ENCODE measurements at places on chromosomes 16 and 17.

DNA sequence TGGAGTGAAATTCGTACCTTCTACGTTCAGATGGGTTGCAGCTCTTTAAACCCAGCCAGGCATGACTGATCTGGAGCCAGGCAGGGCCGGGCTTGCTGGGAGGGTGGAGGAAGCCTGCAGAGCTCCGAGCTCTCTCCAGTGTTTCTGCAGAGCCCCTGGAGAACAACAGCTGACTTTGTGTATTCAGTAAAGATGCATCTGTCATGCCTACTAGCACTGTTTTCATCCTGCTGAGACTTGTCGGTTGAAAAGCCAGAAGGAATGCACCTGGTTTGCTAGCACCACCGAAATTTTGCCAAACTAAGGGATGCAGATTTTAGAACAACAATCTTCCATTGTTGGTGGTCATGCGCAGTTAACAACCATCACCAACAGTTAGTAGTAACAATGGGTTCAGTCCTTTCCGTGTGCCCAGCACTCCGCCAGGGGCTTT lies 22.4 kb upstream of the SCNN1B start:
- no peak for DNase-seq

GRCh38 chr16:9119795-9120194 lies 28.4 kb downstream of the HAPSTR1 start:
- no peak for DNase-seq

GRCh38 chr16:81817789-81818567 lies 38.9 kb downstream of the PLCG2 start:
- peak; percentile 72 for DNase-seq

DNA sequence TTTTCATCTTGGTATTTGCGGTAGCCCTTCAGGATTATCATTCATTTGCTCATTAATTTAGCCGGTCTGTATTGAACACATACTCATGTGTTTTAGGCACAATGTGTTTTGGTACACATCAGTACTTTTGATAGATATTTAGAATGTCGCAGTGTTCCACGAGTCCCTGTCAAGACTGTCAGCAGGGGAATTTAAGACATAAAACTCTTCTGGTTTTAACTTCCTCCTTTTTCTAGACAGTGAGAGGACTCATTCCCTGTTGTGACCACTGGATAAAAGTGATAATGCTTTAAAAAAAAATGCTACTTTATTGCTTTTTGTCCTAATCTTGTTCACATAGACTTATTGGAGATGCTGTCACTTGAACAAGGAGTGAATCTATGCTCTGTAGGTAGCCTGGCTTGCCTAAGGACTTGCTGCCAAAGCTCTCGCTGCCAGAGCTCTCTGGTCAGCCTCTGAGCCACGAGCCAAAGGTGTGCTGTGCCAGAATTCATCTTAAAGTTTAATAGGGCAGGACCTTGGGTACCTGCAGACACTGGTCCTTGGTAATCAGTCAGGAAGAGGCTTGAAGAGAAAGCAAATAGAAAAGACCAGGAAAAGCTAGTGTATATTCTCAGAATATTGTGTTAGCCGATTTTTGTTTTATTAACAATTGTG lies 5.4 kb downstream of the DCAF7 start:
- DNase-seq: no peak

DNA sequence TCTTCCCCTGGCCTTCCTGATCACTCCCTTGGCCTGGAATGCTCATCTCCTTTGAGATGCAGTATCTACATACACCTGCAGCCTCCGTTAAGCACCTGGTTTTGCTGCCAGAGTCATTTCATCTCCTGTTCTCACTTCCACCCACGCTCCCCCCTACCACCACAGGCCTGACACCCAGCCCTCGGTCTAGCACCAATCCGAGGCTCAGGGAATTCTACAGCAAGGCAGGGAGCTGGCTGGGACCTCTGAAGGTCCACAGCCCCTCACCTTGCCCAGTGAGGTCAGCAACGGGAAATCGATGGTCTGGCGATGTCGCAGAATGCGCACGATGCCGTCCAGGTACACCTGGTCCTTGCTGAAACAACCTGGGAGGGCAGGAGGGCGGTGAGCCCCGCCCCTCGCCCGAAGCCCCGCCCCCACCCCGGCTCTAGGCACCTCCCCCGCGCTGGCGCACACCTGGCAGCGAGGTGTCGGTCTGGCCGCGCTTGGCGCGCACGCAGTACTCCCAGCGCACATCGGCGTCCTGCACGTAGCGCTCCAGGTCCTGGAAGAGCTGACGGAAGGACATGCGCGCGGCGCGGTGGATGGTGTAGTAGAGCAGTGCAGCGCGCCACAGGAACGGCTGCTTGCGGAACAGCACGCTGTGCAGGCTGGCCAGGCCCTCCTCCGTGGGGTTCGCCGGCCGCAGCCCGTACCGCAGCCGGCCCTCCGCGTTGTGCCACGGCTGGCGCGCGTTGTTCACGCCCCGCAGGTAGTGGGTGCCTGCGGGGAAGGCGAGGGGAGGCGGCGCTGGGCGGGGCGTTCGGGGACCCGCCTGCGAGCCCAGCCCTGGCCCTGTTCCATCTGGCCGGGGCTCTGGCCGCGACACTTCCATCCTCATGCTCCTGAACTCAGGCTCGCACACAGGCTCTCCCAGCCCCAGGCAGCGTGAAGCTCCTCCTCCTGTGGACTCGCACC lies 5.7 kb downstream of the MATCAP1 start:
- DNase-seq: peak; percentile 88
